ENCODE measurements at places on chromosomes 1 and 21.

GRCh38 chr1:149843431-149844041 lies 55.8 kb upstream of the BOLA1 start:
- peak; percentile 33 for DNase-seq
- peaks cover 7% of the 10 kb centered on the region for H3K4me1 ChIP-seq
- peak overlapping the region; percentile 66 for H3K4me3 ChIP-seq
- peak overlapping the region; percentile 74 for H3K27ac ChIP-seq
- no peaks in the 10 kb centered on the region for H3K36me3 ChIP-seq
- H3K27me3 ChIP-seq: no peaks in the 10 kb centered on the region

DNA sequence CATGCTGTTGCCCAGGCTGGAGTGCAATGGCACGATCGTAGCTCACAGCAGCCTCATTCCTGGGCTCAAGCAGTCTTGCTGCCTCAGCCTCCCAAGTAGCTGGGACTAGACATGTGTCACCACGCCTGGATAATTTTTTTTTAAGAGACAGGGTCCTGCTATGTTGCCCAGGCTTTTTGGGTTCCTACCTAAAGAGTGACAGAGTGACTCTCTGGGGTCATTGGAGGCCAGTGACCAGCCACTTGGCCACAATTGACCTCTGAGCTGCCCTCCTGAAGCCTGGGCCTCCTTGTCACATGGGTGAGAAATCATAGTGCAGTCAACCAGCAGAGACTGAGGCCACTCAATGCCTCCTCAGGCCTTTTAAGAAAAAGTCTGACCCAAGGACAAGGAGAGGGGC lies 5.7 kb downstream of the DIO1 start:
- no peaks in the 10 kb centered on the region for H3K27me3 ChIP-seq
- no peaks in the 10 kb centered on the region for H3K4me1 ChIP-seq
- no peak overlapping the region for H3K27ac ChIP-seq
- DNase-seq: no peak

GRCh38 chr1:234665975-234666605 lies 56.1 kb upstream of the IRF2BP2 start:
- DNase-seq: no peak
- no peaks in the 10 kb centered on the region for H3K36me3 ChIP-seq
- H3K27ac ChIP-seq: no peak overlapping the region
- no peaks in the 10 kb centered on the region for H3K4me1 ChIP-seq
- H3K27me3 ChIP-seq: no peaks in the 10 kb centered on the region

GRCh38 chr1:47708658-47709018 lies 270.8 kb downstream of the FOXD2 start:
- H3K27me3 ChIP-seq: peaks cover 45% of the 10 kb centered on the region
- H3K4me1 ChIP-seq: peaks cover 4% of the 10 kb centered on the region
- no peak for DNase-seq
- H3K4me3 ChIP-seq: peak overlapping the region; percentile 59

GRCh38 chr1:94321662-94322061 lies 84.3 kb upstream of the ARHGAP29 start:
- H3K27ac ChIP-seq: no peak overlapping the region
- H3K4me1 ChIP-seq: no peaks in the 10 kb centered on the region
- no peaks in the 10 kb centered on the region for H3K36me3 ChIP-seq
- no peak for DNase-seq

DNA sequence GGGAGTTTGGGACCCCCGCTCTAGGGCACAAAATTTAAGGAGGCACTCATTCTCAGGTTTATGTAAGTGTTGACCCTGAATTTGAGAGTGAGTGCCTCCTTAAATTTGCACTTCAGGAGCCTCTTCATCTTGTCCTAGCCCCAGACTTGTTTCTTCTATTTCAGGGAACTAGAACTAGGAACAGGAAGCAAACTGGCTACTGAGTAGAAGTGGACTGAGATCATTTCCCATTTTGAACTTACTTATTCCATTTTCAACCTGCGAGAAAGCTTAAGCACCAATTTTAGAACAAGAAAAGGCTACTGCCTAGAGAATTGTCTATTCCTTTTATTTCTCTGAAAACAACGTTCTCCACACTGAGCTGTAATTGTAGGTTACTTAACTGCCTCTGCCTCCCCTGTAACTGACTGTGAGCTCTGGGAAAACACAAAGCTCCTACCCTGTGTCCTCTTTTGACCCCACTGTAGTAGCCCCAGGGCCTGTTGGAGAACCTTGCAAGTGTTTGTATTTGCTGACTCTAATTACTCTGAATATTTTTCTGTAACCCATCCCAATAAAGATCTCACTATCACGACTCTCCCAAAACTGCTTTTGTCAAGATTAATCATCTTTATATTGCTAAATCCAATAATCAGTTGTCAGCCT lies 2.5 kb downstream of the PPT1 start:
- no peak for DNase-seq
- H3K4me3 ChIP-seq: no peak overlapping the region
- no peaks in the 10 kb centered on the region for H3K4me1 ChIP-seq
- H3K36me3 ChIP-seq: no peaks in the 10 kb centered on the region
- no peak overlapping the region for H3K27ac ChIP-seq

DNA sequence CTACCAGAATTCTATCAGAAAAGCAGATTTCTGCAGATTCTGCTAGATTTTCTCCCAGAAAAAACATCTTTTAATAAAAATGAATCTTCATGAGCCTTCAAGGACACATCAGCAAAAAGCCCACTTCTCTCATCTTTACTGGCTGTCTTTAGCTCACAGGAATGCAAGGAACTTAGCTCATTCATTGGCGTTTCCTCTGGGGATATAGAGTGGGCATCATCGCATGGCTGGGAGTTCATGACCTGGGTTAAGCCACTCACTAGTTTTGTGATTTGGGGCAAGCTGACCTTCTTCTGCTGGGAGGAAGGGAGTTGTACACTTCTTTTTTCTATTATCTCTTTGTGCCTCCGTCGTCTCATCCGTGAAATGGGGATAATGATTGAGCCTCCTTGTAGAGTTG lies 149.7 kb downstream of the KAZN start:
- no peaks in the 10 kb centered on the region for H3K4me1 ChIP-seq
- no peaks in the 10 kb centered on the region for H3K36me3 ChIP-seq
- H3K4me3 ChIP-seq: no peak overlapping the region
- no peaks in the 10 kb centered on the region for H3K27me3 ChIP-seq

DNA sequence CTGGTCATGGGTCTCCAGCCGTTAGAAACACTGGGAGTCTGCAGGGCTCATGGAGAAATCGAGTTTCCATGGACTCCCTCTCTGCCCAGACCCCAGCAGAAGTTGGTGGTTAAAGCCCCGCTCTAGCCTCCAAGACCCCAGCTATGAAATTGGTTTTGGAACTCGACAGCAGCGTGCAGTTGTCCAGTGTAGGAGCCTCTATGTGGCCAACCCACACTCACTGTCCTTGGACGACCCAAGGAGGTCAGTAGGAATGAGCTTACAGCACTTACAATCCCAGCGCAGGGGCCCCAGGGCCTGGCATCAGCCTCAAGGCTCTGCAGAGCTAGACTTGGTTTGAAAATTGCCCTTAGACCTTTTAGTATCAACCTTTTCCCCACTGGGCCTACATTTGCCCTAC lies 3.2 kb upstream of the PRDM16 start:
- H3K27me3 ChIP-seq: peaks cover 2% of the 10 kb centered on the region
- H3K36me3 ChIP-seq: no peaks in the 10 kb centered on the region
- H3K4me3 ChIP-seq: peak overlapping the region; percentile 69

GRCh38 chr1:184568148-184568547 lies 181.3 kb downstream of the C1orf21 start:
- H3K4me3 ChIP-seq: no peak overlapping the region
- no peaks in the 10 kb centered on the region for H3K27me3 ChIP-seq
- H3K36me3 ChIP-seq: peaks cover 7% of the 10 kb centered on the region
- H3K27ac ChIP-seq: no peak overlapping the region

- no peaks in the 10 kb centered on the region for H3K27me3 ChIP-seq
- no peak overlapping the region for H3K27ac ChIP-seq
- H3K36me3 ChIP-seq: no peaks in the 10 kb centered on the region
Observed at GRCh38 chr21:38048167-38048566, 131.9 kb upstream of the KCNJ6 start.

GRCh38 chr1:24874056-24874455 lies 56.0 kb downstream of the RUNX3 start:
- no peak overlapping the region for H3K4me3 ChIP-seq
- H3K36me3 ChIP-seq: no peaks in the 10 kb centered on the region
- peaks cover 2% of the 10 kb centered on the region for H3K27me3 ChIP-seq
- DNase-seq: no peak
- H3K27ac ChIP-seq: no peak overlapping the region
- H3K4me1 ChIP-seq: no peaks in the 10 kb centered on the region

GRCh38 chr1:167708940-167709389 lies 12.8 kb upstream of the MPZL1 start:
- no peak overlapping the region for H3K4me3 ChIP-seq
- no peak overlapping the region for H3K27ac ChIP-seq
- peaks cover 12% of the 10 kb centered on the region for H3K4me1 ChIP-seq
- H3K36me3 ChIP-seq: no peaks in the 10 kb centered on the region
- H3K27me3 ChIP-seq: no peaks in the 10 kb centered on the region

GRCh38 chr21:38282921-38283320 lies 26.1 kb downstream of the KCNJ15 start:
- no peaks in the 10 kb centered on the region for H3K4me1 ChIP-seq
- no peak overlapping the region for H3K27ac ChIP-seq
- no peak overlapping the region for H3K4me3 ChIP-seq
- H3K27me3 ChIP-seq: no peaks in the 10 kb centered on the region
- no peak for DNase-seq

DNA sequence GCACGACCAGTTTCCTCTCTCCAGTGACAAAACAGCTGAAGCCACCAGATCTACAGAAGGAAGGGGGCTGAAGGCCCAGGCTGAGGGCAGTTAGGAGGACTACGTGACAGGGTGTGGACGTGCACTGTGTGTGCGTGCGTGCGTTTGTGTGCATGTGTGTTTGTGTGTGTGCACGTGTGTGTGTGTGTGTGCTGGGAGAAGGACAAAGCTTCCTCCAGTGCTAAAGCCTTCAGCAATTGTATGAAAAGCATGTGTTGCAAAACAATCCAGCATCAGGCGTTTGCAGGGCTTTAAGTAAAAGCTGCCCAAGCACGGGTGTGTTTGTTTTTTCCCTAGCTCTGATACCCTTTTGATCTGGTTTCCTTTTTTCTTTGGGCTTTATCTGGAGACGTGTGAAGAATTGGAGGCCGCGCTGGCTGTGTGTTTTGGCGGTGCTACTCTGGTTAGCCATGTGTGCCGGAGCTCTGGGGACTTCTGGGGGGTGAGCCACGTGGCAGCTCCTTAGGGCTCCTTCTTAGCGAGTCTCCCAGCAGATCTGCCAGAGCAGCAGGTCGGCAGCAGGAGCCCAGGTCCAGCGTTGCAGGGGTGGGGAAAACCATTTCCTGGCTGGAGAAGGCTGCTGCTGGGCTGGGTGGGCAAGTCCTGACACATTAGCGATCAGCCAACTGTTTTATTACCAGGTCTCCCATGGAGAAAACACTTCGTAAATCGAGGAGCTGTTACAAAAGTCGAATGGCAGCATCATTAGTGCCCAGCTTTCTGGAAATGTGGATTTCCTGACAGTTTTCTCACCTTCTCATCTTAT lies 73.4 kb downstream of the UCK2 start:
- H3K4me3 ChIP-seq: no peak overlapping the region
- H3K36me3 ChIP-seq: peaks cover 8% of the 10 kb centered on the region
- DNase-seq: peak; percentile 36
- peaks cover 21% of the 10 kb centered on the region for H3K4me1 ChIP-seq
- H3K27me3 ChIP-seq: no peaks in the 10 kb centered on the region

DNA sequence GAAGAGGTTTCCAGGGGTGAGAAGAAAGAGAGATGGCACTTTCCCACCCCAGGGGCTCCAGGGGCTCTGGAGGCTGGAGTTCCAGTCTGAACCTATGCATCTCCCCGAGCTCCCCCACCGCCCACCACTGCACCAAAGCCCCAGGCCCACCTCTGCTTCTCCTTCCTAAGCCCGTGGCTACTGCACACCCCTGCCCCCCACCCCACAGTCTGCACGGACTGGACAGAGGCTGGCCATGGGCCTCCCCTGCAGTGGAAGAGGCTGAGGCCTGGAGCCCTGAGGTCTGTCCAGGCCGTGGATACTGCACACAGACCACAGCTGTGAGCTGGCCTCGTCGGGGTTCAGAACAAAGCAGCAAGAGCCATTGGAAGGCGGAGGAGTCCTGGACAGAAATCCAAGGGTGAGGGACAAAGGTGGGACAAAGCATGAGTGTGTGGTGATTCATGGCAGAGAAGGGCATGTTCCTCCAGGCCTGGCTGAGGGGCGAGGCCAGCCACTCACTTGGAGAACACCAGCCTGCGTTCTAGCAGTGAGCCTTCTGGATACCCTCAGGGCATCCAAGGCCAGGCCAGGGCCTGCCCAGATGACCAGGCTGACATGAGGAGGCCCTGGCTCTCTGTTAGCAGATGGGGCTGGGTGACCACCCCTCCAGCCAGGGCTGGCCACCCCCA lies 244.8 kb upstream of the VAMP3 start:
- no peaks in the 10 kb centered on the region for H3K36me3 ChIP-seq
- H3K4me3 ChIP-seq: no peak overlapping the region
- no peak for DNase-seq
- no peak overlapping the region for H3K27ac ChIP-seq
- no peaks in the 10 kb centered on the region for H3K4me1 ChIP-seq
- H3K27me3 ChIP-seq: no peaks in the 10 kb centered on the region

GRCh38 chr1:63848733-63849132 lies 74.9 kb downstream of the ROR1 start:
- no peak for DNase-seq
- peaks cover 5% of the 10 kb centered on the region for H3K4me1 ChIP-seq
- H3K36me3 ChIP-seq: no peaks in the 10 kb centered on the region
- no peaks in the 10 kb centered on the region for H3K27me3 ChIP-seq

GRCh38 chr1:39230261-39231190 lies 26.0 kb downstream of the MACF1 start:
- peaks cover 3% of the 10 kb centered on the region for H3K4me1 ChIP-seq
- no peak overlapping the region for H3K4me3 ChIP-seq
- H3K36me3 ChIP-seq: no peaks in the 10 kb centered on the region
- no peaks in the 10 kb centered on the region for H3K27me3 ChIP-seq
- DNase-seq: peak; percentile 48

DNA sequence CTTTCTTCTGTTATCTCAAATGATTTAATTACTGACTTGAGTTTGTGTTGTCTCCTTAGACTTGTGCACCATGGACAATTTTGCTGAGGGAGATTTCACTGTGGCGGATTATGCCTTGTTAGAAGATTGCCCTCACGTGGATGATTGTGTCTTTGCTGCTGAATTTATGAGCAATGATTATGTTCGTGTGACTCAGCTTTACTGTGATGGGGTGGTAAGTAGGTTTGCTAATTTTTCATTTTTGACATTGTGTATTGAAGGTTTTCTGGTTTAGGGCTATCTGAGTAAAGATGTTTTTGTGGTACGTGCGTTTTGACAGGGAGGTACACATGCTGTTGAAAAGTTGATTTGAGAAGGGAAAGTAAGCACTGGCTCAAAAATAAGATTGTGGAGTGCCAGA lies 14.1 kb downstream of the TTC3 start:
- H3K27ac ChIP-seq: no peak overlapping the region
- peak; percentile 52 for DNase-seq
- H3K4me3 ChIP-seq: no peak overlapping the region
